CD8-positive, alpha-beta T cell (primary cell): ENCODE measurements at places on chromosomes 6 and 20.

DNA sequence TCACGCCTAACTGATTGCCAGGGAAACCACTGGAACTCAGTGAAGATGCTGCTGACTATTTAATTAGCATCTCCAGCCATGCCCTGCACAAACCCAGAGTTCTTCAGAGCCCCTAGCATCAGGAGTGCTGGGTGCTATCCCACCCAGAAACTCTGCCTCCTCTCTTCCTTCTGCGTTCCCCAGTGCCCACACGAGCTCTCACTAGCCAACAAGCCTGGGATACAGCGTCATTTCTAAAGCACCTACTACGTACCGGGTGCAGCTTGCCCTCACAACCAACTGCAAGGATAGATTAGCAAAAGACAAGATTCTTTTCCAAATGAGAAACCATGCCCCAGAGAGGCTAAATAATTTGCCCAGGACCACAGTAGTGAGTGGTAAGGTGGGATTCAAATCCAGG, 105.2 kb upstream of the FOXP4 start:
- DNase-seq, result no peak

DNA sequence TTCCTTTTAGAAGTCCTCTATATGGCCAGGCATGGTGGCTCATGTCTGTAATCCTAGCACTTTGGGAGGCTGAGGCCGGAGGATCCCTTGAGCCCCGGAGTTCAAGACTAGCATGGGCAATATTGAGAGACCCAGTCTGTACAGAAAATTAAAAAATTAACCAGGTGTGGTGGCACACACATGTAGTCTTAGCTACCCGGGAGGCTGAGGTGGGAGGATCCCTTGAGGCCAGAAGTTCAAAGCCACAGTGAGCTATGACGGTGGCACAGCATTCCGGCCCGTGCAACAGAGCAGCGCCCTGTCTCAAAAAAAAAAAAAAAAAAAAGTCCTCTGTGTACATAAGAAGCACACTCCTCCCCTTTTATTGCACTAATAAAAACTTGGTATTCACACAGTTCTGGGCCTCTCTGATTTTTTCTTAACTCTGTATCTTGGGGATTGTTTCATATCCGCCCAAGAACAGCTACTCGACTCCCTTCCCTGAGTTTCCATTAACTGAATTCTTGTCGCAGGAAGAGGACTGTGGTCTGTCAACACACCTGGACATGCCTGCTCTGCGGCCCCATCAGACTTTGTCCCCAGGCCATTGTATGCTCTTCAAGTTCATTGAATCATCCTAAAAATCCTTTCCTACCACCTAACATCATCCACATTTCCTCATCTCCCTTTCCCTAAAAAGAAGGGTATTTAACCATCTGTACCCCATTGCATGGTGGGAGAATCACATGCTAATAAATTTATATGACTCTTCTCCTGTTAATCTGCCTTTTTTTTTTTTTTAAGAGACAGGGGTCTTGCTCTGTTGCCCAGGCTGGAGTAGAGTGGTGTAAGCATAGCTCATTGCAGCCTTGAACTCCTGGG, 25.9 kb upstream of the PPP1R3G start:
- DNase-seq, result no peak

GRCh38 chr20:37379967-37380828, 34.3 kb downstream of the SRC start:
- DNase-seq, result no peak

DNA sequence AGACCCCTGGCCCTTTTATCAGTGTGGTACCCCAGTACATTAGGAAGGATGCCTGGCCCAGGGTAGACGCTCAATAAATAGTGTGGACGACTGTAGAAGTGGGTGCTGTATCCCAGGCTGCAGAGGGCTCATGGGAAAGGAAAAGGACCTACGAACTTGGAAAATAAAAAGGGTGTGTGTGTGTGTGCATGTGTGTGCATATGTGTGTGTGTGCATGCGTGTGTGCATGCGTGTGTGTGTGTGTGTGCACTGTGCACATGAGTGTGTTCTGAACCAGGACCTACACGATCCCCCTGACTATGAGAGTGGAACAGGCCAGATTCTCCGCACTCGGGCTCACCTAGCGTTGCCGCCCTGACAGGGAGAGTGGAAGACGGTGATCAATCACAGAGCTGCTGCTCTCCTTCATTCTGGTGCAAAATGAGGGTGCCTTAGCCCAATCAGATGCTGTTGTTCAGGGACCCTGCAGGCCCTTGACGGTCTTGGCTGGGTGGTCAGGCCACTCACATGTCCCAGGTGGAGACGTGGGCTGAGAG, 3.5 kb upstream of the UNC93A start:
- DNase-seq, result no peak

GRCh38 chr6:162029873-162030576, 697.5 kb downstream of the PRKN start:
- no peak for DNase-seq

DNA sequence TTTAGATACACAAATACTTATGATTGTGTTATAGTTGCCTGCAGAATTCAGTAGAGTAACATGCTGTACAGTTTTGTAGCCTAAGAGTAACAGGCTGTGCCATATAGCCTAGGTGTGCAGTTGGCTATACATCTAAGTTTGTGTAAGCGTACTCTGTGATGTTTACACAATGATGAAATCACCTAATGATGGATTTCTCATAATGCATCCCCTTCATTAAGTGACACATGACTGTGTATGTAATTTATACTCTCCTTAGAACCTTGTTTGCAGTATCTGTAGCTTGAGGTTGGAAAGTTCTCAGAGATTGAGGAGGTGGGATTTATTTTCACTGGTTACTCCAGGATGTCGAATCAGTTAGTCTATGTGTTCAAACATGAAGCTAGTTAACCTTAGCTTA, 67.0 kb upstream of the TMEM30A start:
- no peak for DNase-seq

DNA sequence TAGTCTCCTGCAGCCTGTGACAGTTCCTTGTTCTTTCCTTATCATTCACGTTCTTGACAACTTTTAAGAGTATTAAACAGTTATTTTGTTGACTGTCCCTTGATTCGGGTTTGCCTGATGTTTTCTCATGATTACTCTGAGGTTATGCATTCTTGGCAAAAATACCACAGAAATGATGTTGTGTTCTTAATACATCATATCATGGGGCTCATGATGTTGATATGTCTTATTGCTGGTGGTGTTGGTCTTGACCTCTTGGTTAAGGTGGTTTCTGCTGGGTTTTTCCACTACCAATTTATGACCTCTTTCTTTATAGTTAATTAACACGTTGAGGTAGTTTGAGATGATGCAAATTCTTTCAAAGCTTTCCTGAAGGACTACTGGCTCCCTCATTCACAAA, 59.1 kb downstream of the ZHX3 start:
- no peak for DNase-seq

- no peak for DNase-seq
Measured at GRCh38 chr20:44728801-44729443, 13.8 kb downstream of the CCN5 start.

DNA sequence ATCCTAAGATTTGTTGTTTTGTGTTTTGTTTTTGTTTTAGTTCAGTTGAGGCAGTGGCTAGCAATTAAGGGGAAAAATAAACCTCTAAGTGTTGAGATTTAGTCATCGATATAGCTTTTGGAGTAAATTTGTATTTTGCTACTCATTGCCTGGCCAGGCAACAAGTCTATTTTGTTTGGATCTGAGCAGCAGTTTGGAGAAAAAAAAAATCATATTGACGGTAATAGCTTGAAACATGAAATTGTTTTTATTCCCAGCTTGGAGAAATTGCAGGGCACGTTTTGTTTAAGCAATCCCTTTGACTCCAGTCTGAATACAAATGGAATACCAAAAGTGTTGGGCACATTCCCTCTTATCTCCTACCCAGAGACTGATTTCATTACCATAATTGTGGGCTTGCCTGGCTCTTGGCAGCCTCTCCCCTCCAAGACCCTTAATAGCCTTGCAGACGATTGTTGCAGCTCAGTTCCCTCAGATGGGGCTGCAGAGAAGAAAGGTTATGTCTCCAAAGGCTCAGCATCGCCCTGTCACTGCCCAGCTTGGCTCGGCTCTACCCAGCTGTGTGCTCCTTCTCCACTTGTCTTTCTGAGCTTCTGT, 56.0 kb downstream of the ISM1 start:
- no peak for DNase-seq

DNA sequence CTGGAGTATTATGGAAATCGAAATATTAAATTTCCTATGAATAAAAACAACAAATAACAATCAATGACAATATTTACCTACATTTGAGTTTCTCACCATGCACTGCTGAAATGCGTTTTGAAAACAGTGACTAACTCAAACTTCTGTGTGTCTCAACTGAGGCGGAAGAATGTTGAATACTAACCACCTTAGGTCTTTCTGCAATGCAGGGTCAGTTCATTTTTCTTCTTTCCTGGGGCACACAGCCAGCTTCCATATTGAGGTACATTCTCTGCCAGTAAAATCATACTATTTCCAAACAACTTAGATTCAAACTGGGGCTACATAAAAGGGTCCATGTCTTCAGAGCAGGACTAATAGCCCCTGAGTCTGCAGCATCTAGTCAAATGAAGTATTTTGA, 310.1 kb downstream of the UTRN start:
- no peak for DNase-seq

- DNase-seq, result no peak
Measured at GRCh38 chr6:43328528-43328927, 19.9 kb upstream of the CRIP3 start.

DNA sequence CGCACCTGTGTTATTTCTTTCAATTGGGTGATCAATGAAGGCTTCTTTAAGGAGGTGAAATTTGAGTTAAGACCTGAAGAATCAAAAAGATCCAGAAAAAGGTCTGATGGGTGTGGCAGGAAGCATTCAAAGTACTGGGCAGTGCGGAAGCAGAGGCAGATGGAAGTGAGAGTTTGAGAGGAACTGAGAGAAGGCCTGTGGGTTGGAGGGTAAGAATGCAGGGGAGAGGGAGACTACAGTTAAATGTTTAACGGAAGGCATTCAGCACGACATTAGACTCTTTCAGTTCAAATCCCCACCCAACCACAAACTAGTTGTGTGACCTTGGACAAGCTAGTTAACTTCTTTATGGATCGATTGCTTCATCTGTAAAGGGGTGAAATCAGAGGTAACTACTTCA, 50.5 kb upstream of the GCM1 start:
- DNase-seq, result no peak

GRCh38 chr20:13684566-13685222, 46.0 kb upstream of the TASP1 start:
- no peak for DNase-seq

DNA sequence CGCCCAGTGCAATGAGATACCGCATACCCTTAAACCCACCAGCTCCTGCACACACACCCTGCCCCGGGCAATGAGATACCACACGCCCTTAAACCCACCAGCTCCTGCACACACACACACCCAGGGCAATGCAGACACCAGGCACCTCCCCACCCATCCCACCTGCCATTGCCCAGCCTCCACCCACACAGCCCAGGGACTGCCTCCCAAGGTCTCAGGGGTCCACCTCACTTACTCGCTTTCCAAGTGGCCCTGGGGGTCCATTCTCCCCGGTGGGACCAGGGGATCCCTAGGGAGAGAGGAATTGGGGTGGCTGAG, 24.0 kb downstream of the COL11A2 start:
- DNase-seq, result no peak

GRCh38 chr20:50001784-50002311, 19.1 kb downstream of the SNAI1 start:
- DNase-seq, result no peak

DNA sequence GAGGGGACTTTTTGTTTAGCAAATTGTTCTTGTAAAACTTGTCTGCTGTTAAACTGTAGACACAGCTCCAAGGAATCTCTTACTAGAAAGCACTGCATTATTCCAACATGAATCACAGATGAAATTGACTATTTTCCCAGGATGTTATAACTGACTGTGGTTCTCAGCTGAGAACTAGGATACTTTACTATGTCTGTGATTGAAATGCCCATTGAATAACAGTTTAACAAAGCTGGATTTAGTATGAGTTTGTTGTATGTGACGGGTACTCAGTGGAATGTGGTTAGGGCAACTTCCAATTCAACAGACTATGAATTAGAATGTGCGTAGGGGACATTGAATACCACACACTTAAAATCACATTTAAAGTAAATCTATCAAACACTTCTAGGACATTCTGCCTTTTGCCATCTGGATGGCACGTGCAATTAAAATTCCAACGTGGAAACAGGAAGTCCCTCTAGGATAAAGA, 193.4 kb upstream of the PREP start:
- no peak for DNase-seq

DNA sequence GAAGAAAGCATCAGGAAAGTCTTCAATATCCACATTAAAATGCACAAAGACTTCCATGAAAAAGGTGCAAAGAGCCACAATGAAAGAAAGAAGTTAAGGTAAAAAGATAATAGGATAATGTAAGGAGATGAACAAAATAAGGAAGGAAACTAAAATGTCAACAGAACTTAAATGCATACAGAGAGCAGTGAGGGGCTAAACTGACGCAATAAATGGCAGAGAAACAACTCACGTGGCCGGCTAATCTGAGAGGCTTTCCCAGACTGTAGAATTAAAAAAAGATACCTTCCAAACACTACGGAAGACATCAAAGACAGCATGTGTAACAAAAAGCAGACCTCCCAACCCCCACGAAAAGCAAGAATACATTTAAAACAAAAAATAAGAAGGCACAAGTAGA, 73.7 kb downstream of the GMDS start:
- DNase-seq, result no peak

GRCh38 chr6:138769102-138769676, 4.4 kb upstream of the CCDC28A start:
- DNase-seq, result no peak

DNA sequence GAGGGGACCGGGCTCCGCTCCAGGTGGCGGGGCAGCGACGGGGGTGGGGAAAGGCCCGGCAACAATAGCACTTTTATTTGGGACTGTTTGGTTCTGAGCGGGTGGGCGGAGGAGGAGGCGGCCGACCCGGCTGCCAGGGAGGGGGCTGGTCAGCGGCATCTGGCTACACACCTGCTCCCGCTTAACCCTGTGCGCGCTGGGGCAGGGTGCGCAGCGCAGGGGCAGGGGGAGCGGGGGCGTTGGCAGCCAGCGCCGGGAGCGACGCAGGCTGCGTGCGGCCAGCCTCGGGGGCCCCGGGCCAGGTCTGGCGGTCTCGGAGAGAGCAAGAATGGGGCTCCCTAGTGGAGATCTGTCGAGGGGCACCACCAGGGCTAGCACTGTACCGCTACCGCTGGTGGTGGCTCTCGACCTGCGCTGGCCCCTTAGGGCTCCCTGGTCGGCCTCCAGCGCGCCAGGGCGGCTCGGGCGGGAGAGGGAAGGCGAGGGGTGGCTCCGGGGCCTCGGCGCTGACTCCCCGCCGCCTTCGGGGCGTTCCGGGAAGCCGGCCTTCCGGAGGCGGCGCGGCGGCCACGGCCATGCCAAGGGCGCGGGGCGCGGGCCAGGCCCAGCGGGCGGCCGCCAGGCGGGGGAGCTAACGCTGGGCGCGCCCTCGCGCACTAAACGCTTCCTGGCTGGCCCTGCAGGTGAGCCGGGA, 92.4 kb downstream of the NCR2 start:
- no peak for DNase-seq

GRCh38 chr20:6906871-6907270, 139.4 kb downstream of the BMP2 start:
- no peak for DNase-seq

DNA sequence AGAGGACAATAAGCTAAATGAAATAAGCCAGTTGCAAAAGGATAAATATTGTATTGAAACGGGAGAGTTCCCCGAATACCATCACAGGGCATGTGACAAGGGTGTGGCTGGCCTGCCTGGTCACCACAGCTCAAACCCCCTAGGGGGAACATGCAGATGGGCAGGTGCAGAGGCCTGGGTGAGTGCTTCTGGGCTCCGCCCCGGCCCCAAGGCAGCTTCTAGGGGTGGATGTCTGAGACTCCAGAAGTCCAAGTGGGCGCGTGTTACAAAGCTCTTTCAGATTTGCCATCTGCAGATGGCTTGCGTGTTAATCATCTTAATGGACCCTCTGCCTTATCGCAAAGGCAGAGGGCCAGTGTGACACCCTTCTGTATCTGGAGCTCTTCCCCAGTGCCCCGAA, 559.2 kb upstream of the IMPG1 start:
- no peak for DNase-seq
